ENCODE measurements at places on chromosomes 5 and 9.
A peak's percentile ranks its signal among the peaks of the same experiment; 100 is the strongest.

DNA sequence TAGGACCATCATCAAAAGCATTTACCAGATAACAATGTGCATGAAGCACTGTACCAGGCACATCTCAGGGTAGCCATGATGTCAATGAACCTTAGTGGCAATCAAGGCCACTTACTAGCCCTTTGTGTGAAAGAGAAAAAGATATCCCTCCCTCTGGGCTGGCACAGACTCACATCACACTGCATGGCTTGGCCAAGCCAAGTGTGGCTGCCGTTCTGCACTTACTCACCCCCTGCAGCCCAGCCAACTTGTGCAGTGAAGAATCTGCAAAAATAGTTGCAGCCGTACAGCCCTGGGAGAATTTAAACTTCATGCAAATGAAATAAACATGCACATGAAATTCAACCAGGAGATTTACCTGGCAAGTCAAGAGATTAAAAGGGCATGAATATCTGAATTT, 333.5 kb downstream of the DEPDC1B start:
- no peak for DNase-seq

- no peak for DNase-seq
Measured at GRCh38 chr9:3656224-3656623, 130.4 kb upstream of the RFX3 start.

DNA sequence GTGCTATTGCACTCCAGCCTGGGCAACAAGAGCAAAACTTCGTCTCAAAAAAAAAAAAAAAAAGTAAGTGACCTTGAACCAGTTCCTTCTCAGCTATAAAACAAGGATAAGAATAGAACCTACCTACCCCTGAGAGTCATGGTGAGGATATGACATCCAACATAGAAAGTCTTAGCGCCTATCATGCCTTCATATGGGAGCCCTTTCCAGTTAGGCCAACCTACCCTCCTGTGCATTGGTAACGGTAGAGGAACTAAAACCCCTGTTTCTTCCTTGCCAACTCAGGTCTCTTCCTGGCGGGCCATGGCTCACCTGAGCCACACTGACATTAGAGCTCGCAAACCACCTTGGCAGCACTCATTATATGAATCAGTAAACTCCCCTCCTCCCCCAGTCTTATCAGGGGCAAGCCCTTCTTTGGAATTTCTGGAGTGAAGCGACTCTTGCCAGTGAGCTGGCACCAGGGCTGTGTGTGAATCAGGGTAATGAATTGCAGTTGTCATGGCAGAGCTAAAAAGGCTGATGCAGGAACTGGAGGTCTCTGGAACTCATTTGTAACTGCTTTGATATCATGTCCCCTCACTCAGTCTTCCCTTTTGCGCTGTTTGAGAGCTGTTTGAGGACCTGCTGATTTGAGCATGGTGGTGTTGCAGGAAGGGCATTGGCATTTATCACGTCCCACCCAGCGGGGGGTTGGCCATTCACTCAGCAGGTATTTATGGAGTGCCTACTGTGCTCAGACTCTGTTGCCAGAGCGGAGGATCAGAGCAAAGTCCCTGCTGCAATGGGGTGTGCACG, 10.3 kb downstream of the WWC1 start:
- DNase-seq, result no peak

DNA sequence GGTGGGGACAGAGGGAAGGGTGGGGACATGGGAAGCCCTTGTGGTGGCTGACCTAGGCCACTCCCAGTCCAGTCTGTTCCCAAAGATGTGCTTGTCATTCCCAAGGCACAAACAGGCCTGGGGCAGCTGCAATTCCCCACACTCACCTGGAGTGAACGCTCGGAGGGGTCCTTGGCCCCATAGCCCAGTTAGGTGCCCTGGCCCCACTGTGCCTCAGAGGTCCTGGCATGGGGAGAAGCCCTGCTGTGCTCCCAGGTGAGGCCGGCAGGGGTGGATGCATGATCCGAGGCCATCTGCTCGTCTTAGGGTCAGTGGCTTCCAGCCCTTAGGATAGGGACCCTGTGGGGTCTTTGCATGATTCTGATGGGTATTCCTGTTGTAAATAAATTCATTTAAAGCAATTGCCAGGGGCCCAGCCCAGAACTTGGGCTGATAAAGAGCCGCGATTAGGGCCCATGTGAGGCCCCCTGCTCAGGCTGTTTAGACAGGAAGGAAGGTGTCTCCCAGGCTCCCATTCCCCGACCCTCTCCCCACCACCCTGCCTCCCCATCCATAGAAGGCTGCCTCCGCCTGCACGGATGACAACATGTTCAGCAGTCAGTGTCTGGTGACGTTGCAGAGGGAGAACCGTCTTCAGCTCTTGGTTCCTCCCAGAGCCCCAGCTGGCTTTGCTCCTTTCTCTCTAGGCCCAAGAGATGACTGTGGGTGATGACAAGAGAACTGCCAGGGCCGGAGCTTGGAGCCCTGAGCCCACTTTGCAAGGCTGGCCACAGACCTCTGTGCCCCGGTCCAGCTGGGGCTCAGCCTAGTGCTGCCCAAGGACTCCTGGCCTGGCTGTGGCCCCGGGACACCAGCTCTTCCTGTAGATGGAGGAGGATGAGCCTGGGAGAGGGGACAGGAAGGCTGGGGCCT, 28.4 kb upstream of the IRX4 start:
- no peak for DNase-seq

- no peak for DNase-seq
Measured at GRCh38 chr5:116320486-116320885, 235.7 kb downstream of the COMMD10 start.

DNA sequence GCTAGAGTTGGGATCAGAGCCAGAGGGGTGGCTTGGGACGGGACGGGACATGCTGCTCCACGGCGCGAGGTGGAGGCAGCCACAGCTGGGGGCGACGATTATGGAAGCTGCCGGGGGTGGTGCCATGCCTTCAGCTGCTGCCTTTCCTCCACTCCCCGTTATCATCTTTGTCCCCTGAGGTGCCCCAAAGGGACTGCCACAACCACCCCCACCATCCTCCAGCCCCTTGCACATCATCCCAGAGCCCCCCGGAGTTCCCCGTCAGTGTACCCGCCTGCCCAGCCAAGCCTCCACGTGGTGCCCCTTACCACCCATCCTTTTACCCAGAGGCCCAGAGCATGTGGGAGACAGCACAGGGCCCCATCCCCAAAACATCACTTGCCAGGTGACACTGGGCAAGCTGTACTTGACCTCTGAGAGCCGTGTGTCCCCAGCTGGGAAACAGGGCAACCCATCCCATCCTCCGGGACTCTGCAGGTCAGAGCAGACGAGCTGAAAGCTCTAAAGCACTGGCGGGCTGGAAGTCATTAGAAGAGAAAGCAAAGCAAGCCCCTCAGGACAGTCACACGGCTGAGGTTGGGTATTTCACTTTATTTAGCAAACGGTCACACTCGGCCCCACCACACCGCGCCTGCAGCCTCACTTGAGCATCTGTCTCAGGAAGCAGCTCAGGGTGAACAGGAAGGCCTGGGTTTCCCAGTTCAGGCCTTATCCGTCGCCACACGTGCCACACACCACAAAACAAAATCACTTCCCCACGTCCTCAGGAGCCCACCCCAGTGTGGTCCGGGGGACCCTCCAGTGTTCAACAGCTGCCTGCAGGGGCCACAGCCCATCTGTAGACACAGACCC, 19.5 kb upstream of the MXD3 start:
- DNase-seq, result no peak

- no peak for DNase-seq
Measured at GRCh38 chr9:105877721-105878120, 183.4 kb downstream of the TMEM38B start.

DNA sequence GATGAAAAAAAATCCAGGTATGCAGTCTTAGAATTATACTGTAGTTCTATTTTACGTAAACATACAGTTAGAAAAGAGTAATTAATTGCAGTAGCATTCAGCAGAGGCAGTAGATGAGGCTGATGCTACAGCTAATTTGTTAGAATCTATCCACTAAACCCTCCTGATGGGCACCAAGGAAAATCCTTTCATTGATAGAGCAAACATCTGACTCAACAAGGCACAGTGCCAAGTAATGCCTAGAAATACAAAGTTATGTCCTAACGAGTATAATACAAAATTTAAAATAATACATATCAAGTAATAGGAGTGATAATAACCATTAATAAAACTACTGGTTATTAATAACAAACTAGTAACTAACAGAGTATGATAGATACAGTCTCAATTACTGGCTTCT, 9.0 kb downstream of the MOCS2 start:
- no peak for DNase-seq

- DNase-seq, result no peak
Measured at GRCh38 chr5:10418654-10419345, 22.9 kb upstream of the ROPN1L start.

DNA sequence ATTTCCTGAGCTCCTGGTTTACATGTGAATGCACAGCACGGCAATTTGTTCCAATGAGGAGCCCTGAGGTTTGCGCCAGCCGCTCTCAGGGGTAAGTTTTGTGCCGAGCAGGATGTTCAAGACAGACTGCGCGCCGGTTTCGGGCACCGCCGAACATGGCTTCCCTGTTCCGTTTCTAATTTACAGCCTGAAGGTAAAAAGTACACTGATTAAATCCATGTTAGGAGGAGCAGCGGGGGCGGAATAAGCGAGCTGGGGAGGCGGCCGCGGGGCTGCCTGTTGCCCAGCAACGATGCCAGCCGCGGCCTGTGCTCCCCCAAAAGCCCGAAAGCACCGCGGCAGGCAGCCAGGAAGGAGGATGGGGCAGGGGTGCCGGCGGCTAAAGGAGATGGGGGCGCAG, 6.4 kb downstream of the SOWAHA start:
- no peak for DNase-seq

GRCh38 chr5:139877129-139877597, 81.6 kb downstream of the PSD2 start:
- no peak for DNase-seq

- DNase-seq, result no peak
Measured at GRCh38 chr5:143064676-143065075, 294.5 kb downstream of the ARHGAP26 start.

DNA sequence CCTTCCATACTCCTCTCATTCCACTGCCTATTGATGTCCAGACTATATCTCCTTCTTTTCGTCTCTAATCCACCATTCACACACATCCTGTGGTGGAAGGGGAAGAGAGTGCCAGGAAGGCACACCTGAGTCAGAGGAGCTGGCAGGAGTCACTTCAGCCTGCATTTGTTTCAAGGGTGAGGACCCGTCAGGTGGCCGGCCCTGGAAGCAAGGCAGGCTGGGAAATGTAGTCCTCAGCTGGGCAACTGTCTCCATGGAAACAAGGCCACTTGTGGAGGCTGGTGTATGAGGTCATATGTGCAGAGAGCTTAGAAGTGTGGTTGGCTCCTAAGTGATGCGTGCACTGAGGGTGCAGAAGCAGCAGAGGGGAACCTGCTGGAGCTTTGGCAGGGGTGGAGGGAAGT, 278.4 kb downstream of the NSG2 start:
- peak; percentile 21 for DNase-seq

GRCh38 chr5:43401827-43402226, 10.4 kb downstream of the CCL28 start:
- no peak for DNase-seq

DNA sequence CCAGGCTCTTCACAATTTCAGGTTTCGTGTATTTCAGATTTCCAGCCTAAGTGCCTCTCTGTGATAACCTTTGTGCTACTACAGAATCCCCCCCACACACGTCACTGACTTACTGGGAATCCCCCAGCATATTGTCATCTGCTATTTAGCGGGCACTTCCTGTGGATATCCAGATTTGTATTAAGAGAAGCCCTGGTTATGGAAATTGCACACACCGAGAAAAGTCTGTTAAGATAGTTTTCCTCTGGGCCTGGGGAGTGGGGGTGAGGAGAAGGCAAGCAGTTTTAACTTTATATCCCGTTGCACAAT, 269.9 kb downstream of the MED10 start:
- DNase-seq, result no peak

GRCh38 chr9:98373609-98374008, 118.2 kb upstream of the TBC1D2 start:
- DNase-seq, result peak; percentile 52

- DNase-seq, result no peak
Measured at GRCh38 chr5:93359296-93359959, 221.6 kb downstream of the NR2F1-AS1 start.

DNA sequence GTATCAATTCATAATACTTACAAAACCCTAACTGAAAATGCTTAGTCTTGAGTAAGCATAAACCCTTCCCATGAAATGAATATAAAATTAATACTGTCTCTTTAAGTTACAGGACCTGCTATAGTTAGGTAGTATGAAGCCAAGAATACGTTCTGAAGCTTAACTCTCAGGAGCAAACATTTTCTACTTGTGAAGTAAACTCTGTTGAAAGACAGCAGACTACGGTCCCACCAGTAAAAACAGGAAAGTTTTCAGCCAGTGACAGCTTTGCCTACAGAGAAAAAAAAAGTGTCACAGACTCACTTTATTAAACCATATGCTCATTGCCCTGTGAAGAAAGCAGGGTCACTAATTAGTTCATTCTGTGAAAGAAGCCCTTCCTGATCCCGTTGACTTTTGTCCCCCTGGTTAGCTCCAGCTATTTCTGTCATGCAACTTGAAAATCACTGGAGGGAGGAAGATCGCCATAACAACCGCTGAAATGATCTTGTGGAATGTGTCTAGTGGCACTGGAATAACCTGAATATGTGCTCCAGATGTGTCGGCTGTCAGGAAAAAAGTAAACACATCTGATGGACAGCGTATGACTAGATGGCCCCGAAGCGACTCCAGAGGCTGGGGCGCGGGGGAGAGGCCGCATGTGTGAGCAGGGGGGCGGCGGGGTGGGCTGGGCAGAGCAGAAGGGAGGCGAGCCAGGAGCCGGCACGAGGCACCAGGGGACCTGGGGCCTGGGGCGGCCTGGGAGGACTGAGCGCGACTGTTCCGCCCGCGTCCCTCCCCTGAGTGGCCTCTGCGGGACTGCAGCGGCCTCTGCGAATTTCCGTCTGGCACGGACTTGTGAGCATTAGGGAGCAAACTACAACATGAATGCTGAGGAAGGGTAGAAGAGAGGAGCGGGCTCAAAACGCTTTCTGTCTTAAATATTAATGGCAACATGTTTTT, 41.9 kb downstream of the BNC2 start:
- DNase-seq, result peak; percentile 63

GRCh38 chr5:180330810-180331646, 22.1 kb downstream of the GFPT2 start:
- peak; percentile 99 for DNase-seq

DNA sequence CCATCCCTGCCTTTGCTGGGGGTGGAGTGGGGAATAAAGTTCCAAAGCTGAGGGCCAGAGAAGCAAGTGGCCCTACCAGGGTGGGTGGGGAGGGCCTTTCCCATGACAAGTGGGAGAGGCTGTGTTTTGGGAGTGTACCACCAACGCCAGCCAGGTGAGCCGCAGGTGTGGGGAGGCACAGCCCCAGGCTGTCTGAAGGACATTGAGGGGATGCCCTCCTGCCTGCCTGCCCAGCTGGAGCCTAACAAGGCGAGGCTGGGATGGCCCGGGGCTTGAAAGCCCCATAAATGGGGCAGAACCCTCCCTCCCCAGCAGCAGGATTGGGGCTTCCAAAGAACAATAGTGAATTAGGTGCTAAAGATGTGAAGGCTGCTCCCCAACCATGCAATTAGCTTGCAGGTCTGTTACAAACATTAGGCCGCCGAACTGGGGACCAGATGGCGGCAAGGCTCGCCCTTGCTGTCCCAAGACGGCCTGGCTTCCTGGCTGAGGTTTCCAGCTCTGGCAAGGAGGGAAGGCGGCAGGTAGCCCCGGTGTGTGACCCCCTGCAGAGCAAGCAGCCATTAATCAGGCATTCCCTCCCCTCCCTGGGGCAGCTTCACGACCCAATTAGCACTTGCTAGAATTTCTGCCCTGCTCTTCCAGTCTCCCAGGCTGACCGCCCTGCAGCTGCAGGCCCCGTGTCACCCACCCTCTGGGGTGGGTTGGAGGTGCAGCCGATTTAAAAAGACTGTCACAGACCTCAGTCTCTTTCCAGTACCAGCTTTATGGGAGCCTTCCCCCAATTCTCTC, 42.9 kb downstream of the FGF18 start:
- DNase-seq, result no peak
